OCI-LY7 (cell line): ENCODE measurements at places on chromosomes 11 and 22. TPM values are rescaled to one million over a fixed set of nuclear protein-coding genes. Genes with fewer than 3 reads are reported as not detected.
A peak's percentile ranks its signal among the peaks of the same experiment; 100 is the strongest.

The OR10D3 gene
- total RNA-seq, result not detected in 2 replicates

The CSNK2A3 gene
- total RNA-seq, result 0.76 and 0.82 TPM in 2 replicates

DNA sequence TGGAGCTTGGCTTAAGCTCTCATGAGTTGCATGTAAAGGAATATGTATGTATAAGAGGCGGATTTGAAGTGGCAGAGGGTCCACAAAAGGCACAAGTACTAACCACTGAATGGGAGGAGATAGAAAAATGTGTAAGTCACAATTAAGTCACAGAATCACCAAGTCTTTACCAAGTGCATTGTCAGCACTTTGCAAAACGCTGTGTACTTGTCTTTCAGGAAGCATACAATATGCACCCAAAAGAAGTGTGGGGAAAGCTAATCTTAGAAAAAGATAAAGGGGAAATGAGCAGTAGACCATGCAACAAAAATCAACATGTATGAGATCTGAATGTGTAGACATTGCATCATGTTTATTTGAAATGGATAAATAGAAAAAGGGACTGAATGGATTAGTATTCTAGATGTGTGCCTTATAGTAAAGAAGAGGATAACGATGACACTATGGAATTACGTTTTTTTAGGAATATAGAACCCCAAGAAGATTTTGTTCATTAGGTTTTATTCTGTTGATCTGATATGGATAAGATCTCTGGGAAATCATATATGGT is 4.5 kb downstream of the CNTF start:
- no peak for DNase-seq

- DNase-seq, result no peak
These were observed 238.9 kb downstream of the BRD1 start for GRCh38 chr22:49588739-49589138.

DNA sequence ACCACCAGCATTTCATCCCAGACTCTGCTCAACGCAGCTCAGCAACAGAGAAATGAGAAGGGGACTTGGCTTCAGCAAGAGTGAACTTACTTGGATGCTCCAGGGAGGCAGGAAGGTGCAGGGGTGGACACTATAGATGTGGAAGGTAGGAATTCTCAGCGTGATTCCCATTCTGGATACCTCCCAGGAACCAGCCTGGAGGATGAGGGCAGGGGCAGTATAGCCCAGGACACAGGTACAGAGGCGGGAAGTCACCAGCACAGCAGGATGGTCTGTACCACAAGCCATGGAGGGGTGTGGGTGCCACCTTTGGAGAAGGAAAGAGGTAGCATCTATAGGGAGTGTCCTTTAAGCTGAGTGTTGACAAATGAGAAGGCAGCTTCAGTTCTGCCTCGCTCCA is 1275.2 kb downstream of the TBC1D22A start:
- DNase-seq, result no peak

DNA sequence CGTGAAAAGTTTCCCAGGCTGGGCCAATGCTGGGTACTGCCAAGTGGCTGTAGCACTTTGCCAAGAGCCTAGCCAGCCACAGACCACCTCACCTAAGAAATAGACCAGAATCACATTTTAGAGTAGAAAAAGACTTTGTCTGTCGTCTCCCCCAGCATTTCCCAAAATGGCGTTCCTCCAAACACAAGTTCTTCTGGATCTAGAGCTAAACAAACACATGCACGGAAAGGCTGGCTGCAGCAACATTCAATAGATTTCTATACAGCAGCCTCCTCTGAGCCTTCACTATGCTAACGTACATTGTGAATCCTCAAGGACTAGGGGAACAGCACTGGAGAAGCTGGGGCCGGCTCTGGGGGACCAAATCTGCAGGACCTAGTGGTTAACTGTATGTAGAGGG is 65.0 kb downstream of the EFCAB6 start:
- no peak for DNase-seq

DNA sequence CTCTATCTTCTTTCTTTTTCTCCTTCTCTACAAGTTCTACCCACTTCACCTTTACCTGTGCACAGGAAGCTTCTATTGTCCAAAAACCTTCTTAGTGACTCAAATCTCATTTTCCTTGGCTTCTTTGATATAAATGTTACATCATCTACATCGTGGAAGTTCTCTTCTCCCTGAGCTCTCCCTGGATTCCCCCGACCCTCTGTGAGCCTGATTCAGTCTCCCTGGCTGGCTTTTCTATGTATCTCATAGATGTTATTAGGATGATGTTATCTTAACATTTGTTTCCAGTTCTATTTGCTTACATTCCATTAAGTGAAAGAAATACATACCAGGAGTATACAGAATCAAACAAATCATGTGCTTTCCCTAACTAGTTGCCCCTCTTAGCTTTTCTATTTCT is 235.8 kb upstream of the PITPNB start:
- no peak for DNase-seq

DNA sequence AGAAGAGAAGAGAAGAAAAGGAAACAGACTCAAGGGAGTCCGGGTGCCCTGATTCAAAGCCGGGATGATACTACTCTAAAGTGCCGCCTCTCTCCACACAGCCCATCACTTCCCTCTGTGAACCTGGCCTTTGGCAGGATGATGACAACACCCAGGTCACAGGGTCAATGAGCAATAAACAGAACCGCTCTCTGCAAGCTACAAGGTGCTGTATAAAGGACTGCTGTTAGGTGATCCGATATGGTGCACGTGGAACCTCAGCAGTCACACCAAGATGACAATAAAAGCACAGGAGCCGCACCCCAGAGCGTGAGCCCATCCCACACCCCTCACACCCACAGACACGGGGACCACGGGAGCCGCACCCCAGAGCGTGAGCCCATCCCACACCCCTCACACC is 10.7 kb downstream of the TTLL1 start:
- DNase-seq, result no peak

DNA sequence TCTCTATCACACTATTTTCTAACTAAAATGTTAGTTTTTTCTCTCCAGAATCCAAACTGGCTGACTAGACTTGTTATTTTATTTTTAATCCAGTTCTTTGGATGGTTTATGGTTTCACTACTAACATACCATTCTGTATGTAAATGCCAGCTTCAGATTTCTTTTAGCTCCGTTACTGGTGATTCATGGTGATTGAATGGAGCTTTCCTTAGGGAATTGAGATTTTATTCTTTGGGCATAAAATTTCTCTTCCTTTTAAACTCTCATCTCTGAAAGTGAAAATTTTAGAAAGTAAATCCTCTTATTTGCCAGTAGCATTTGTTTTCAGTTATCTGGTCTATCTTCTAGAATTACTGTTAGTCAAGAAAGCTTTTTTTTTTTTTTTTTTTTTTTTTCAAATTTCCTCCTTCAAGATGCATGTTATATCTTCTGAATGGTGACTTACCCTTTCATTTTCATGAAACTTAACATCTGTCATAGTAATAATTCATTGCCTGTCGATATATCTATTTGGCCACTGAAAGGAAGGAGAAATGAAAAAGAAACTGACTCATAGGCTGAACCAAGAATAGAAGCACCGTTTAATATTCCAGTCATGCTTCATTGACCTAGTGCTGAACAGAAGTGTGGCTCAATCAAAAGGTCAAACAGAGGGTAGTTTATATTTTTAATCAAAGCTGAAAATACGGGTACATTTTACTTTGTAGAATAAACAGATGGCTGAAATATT is 6.4 kb downstream of the ENDOD1 start:
- DNase-seq, result peak; percentile 75

DNA sequence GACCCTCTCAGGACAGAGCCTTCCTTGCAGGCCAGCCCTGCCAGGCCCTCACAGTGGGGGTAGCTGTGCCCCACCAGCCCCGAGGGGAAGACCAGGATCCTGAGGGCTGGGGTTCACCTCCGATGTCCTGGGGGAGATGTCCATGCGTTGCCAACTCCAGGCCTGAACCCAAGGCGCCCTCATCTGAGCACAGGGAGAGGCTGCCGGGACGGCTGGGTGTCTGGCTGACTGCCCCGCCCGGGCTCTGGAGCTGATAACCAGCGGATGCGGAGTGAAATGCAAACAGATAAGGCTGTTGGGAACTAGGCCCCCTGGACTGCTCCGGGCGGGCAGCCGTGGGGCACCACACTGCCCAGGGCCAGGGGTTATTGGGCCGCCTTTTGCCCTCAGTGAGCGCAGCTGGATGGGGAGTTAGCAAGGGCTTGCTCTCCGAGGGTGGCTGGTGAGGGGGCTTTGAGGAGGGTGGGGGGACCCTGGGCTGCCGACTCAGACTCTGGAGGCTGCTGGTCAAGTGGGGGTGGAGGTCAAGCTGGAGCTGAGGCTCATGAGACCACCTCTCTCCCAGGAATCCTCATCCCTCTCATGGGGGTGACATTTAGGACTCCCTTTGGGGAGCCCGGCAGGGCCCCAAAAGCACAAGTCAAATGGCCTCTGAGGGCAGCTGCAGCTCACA is 5.6 kb upstream of the MUC6 start:
- DNase-seq, result no peak

- no peak for DNase-seq
These were observed 14.6 kb downstream of the CCDC34 start for GRCh38 chr11:27348340-27348873.

- DNase-seq, result peak; percentile 68
These were observed 27.1 kb upstream of the TMA7B start for GRCh38 chr22:39932918-39933649.

- peak; percentile 54 for DNase-seq
These were observed 1.7 kb upstream of the TXNRD2 start for GRCh38 chr22:19943082-19944026.

DNA sequence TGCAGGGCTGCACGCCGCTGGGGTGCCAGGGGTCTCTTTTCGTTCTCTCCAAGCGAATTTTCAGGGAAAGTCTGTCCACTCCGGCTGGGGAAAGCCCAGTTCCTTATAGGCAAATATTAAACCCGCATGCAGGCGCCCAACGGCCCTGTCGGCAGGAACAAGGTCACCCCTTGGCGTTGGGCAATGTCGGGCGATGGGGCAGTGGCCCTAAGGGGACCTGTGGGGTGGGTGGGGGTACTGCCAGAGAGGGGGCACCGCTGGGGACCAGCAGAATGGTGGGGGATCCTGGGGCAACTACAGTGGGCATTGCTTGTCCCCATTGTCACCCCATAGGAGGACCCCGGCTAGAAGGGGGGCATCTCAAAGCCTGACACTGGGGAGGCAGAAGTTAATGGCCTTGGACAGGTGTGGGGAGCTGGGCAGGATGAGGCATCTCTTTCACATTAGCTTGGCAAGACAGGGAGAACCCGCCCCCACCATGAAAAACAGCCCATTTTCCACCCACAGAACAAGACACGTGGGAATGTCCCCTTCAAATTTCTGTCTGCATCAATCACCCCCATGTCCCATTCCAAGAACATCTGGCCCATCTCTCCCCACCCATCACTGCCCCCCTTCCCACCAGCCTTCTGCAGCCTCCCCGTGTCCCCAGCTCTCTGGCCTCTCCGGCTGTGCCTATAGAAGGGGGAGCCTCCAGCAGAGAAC is 5.5 kb upstream of the IGF2 start:
- no peak for DNase-seq

- no peak for DNase-seq
These were observed 51.9 kb upstream of the PTPRJ start for GRCh38 chr11:47928426-47928825.
